ENCODE measurements at places on chromosomes 2 and 18. TPM values are rescaled to one million over a fixed set of nuclear protein-coding genes. Genes with fewer than 3 reads are reported as not detected.

The NABP1 gene
- total RNA-seq: 13.3 TPM

DNA sequence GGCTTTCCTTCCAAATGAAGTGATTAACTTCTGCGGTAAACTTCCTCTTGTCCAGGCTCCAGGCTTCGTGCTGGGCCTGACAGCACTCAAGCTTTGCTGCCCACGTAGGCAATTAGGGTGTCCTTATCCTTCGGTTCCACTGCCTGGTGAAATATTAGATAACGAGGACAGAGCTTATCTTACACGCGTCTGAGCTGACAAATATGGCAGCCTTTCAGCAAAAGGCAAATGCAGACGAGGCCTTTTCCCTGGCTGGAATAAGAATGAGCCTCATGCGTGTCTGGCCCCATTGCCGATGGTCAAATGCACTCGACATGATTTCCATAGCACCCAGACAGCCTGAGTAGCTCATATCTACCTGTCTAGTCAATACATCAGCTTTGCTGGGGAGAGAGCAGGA lies 141.5 kb downstream of the FAM210A start:
- no peak overlapping the region for H3K27ac ChIP-seq
- no peaks in the 10 kb centered on the region for H3K4me1 ChIP-seq
- no peak for DNase-seq
- H3K36me3 ChIP-seq: no peaks in the 10 kb centered on the region

The CHN1 gene
- 6.9 TPM for total RNA-seq

The CDH2 gene
- 7.7 TPM for total RNA-seq

DNA sequence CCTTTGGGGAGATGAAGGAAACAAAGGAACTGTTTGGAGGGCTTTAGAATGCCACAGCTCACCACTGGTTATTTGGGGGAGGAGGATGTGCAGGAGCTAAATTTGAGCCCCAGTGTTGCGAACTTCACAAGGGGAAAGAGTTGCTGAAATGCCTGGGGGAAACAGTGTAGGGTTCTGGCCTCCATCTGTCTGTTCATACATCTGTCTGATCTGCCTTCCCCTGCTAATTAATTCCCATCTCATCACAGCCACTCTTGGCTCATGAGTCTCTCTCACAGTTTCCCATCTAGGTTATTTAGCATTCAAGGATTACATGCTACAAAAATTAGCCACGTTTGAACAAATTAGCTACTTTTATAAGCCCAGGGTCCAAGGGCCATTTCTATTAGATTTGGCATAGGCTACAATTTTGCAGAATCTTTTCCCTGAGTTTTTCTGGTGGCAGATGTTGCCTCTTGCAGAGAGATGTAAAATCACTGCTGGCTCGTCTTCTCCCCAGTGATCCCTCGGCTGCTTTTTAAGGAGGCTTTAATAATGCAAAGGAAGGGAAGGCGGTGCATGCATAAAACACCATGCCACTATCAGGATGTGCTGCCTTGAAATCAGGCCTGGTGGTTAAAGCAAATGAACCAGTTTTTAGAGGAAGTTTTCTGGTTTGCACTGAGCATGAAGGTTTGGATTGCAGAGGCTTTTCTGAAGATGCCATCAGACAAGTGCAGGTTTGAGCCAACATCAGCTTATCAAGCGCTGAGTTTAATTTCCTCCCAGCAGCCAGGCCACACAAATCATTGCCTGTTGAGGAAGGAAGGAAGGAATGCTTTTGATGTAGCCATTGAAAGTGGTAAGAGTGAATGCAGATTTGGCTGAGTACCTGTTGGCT lies 35.0 kb downstream of the ADD2 start:
- H3K36me3 ChIP-seq: no peaks in the 10 kb centered on the region
- no peaks in the 10 kb centered on the region for H3K27me3 ChIP-seq
- DNase-seq: no peak
- no peaks in the 10 kb centered on the region for H3K4me1 ChIP-seq

- no peak overlapping the region for H3K27ac ChIP-seq
- H3K4me1 ChIP-seq: peaks cover 49% of the 10 kb centered on the region
- no peak overlapping the region for H3K4me3 ChIP-seq
- H3K27me3 ChIP-seq: no peaks in the 10 kb centered on the region
These were observed 43.1 kb downstream of the TNS1 start for GRCh38 chr2:217959723-217960122.

The TIA1 gene
- total RNA-seq: 99.6 TPM

The TXNDC2 gene
- total RNA-seq: 0.84 TPM

DNA sequence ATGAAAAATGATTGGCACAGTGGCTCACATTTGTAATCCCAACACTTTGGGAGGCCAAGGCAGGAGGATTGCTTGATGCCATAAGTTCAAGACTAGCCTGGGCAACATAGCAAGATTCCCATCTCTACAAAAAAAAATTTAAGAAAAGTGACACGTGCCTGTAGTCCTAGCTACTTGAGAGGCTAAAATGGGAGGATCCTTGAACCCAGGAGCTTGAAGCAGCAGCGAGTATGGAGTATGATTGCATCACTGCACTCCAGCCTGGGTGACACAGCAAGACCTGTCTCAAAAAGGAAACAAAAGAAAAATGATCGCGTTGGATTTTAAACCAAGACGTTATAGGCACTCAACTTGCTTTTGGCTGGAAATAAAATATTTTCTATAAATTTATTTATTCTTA lies 37.8 kb upstream of the CREB1 start:
- no peaks in the 10 kb centered on the region for H3K27me3 ChIP-seq
- H3K4me3 ChIP-seq: no peak overlapping the region
- H3K27ac ChIP-seq: no peak overlapping the region
- H3K4me1 ChIP-seq: no peaks in the 10 kb centered on the region
- H3K36me3 ChIP-seq: no peaks in the 10 kb centered on the region

The DLGAP1 gene
- total RNA-seq: 3.6 TPM

DNA sequence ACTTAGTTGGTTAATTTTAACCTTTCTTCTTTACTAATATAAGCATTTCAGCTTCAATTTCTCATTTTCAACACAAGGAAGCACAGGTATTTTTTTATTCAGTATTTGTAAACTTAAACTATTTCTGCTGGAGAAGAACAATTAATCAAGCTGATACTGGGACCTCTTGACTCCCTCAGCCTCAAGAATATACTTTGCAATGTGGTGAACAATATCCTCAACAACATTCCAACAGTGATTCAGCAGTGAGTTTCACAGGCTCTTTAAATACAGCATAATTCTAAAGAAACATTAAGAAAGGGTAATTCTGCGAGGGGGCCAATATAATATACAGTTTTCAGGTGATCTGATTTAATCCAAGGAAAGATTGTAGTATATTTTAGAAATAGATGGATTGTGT lies 10.0 kb downstream of the RAPGEF4 start:
- H3K27me3 ChIP-seq: no peaks in the 10 kb centered on the region
- H3K4me3 ChIP-seq: no peak overlapping the region
- no peak overlapping the region for H3K27ac ChIP-seq
- H3K36me3 ChIP-seq: no peaks in the 10 kb centered on the region
- no peaks in the 10 kb centered on the region for H3K4me1 ChIP-seq

The TUBA3E gene
- total RNA-seq: not detected

The EFR3B gene
- 4.5 TPM for total RNA-seq

DNA sequence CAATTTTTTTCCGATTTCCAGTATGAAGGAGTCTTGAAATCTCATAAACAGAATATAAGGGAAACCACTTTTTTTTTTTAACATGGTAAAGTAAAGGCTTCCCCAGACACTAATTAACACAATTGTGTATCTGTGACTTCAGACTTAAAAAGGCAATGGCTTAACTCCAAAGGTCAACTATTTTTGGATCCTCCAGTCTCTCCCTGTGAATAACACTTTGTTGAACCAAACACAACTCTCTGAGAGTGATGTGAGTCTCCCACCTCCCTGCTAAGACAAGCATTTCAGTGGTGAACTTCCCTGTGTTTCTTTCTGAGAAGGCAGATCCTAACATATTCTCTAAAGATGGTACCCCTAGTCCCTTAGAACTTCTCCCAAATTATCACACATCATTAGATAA lies 219.6 kb upstream of the RBBP8 start:
- H3K36me3 ChIP-seq: no peaks in the 10 kb centered on the region
- peaks cover 9% of the 10 kb centered on the region for H3K4me1 ChIP-seq

- H3K4me1 ChIP-seq: no peaks in the 10 kb centered on the region
- no peaks in the 10 kb centered on the region for H3K27me3 ChIP-seq
- DNase-seq: no peak
- no peak overlapping the region for H3K4me3 ChIP-seq
These were observed 29.8 kb upstream of the POMC start for GRCh38 chr2:25198209-25198525.

DNA sequence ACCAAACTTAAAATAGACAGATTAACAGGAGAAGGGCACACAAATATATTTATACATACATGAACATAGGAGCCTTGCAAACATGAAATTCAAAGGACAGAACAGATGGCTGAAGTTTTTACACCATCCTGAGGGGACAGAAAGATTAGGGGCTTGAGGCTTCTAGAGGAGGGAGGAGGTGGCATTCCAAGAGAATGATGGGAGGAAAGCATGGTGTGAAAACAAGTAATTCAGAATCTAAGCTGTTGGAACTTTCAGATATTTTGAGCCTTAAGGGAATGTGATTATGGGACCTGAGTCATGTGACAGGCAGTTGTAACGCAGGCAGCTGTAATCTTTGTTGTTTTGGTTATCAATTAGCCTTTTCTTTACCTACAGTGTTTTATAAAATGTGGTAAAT lies 225.2 kb upstream of the SPOPL start:
- H3K27me3 ChIP-seq: no peaks in the 10 kb centered on the region
- no peak overlapping the region for H3K4me3 ChIP-seq
- DNase-seq: no peak
- H3K36me3 ChIP-seq: no peaks in the 10 kb centered on the region
- peaks cover 4% of the 10 kb centered on the region for H3K4me1 ChIP-seq

The RBBP8 gene
- 12.3 TPM for total RNA-seq

DNA sequence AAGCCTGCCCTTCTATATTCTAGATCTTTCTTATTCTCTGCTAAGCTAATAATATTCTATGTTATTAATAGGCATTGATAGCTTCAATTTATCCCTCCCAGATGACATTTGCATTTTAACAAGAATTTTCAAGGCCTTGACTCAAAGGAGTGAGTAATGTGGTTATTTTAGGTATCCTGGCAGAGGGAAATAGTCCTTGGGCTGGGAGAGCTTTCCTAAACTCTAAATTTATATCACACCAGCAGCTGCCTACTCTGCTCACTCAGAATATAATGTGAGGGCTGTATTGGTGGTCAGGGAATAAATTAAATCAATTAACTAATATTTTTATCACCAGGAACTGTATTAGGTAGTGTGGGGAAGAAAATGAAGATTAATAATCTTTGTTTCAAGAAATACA lies 74.8 kb upstream of the ADAM23 start:
- H3K4me1 ChIP-seq: no peaks in the 10 kb centered on the region
- H3K4me3 ChIP-seq: no peak overlapping the region
- DNase-seq: no peak

The SERPINB10 gene
- total RNA-seq: not detected

DNA sequence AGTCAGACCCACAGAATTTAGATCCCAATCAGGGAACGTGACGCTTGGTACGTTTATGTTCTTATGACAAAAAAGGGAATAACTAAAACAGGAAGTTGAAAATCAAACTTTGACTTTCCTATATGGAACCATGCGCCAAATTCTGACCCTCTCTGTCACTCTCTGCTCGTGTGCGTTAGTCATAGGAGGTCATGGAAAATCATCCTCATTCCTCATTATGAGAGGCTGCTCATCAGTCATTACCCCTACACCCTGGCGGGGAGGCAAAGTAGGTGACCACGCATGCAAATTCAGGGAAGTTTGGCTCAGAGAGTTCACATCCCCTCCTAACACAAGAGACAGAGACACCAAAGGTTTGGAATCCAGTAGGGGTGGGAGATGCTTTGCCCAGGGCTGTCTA lies 15.5 kb downstream of the IL1F10 start:
- H3K36me3 ChIP-seq: no peaks in the 10 kb centered on the region
- no peaks in the 10 kb centered on the region for H3K4me1 ChIP-seq
- H3K4me3 ChIP-seq: no peak overlapping the region
- DNase-seq: no peak
- H3K27ac ChIP-seq: no peak overlapping the region

The RESP18 gene
- total RNA-seq: not detected

DNA sequence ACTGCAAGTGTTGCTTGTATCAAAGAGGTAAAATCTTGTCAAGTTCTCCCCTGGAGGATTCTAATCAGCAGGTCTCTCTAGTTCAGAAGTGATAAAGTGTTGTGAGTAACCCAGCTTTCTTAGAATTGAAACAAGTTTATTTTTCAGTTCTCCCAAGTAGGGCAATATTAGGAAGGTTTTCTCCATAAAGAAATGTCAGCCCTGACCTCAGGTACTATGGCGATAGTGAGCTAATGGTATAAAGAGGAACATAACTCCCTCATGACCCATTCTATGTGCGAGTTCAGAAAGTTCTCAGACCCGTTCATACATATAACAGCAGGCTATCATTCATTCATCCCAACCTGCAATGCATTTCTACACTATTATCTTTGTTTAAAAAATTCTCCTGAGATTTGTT lies 421.1 kb upstream of the SETBP1 start:
- no peaks in the 10 kb centered on the region for H3K4me1 ChIP-seq
- DNase-seq: no peak
- H3K27ac ChIP-seq: no peak overlapping the region
- H3K27me3 ChIP-seq: no peaks in the 10 kb centered on the region

GRCh38 chr2:25177211-25177611 lies 8.8 kb upstream of the POMC start:
- H3K27ac ChIP-seq: no peak overlapping the region
- H3K27me3 ChIP-seq: no peaks in the 10 kb centered on the region
- no peak overlapping the region for H3K4me3 ChIP-seq
- no peak for DNase-seq

All from ovary (tissue), 10 donors.